ENCODE measurements at places on chromosomes 7 and 10.

GRCh38 chr7:22202141-22202540, 154.8 kb downstream of the RAPGEF5 start:
- DNase-seq: no peak

DNA sequence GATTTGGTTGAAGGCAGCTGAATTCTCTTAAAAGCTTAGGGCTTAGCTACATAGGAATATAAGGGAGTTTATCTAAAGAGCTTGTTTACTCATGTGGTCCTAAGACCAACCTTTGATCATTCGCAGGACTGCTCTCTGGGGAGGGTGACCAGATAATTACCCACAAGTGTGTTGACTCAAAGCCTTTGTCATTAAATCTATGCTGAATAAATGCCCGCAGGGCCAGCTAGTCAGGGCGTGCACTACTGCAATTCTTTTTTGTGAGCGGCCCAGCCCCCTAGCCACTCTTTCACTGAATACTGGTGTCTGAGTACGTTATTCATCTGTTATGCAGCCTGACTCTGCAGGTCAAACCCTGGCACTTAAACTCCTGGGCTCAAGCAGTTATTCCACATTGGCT, 69.6 kb downstream of the AKAP9 start:
- DNase-seq: no peak

GRCh38 chr7:131747658-131748232, 191.3 kb upstream of the PODXL start:
- DNase-seq: no peak

DNA sequence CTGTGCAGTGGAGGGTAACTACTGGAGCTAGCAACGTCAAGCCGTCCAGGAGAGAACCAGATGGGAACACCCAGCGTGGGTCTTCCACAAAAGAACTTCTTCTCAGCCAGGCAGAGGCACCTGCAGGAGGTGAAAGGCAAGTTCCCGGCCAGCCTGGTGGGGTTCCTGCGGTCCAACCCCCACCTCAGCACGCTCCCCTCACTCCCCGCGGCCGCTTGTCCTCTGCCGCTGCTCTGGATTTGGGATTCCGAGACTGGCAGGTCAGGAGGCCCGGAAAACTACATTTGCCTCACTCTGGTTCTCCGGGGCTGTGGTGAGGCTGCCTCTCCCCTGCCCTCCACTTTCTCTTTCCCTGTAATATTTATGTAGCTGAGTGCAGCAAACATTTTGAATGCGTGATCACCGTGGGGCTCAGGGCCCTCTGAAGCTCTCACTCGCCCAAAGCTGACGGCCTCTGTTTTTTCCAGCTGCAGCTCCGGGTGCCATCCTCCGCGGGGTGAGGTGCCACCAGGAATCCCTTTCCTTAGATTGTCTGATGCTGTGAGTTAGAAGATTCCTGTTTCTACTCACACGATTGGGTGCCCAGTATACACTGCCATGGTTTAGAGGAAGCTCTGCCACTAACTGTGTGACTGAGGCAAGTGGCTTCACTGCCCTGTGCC, 366.9 kb downstream of the DNAJB6 start:
- DNase-seq: no peak

DNA sequence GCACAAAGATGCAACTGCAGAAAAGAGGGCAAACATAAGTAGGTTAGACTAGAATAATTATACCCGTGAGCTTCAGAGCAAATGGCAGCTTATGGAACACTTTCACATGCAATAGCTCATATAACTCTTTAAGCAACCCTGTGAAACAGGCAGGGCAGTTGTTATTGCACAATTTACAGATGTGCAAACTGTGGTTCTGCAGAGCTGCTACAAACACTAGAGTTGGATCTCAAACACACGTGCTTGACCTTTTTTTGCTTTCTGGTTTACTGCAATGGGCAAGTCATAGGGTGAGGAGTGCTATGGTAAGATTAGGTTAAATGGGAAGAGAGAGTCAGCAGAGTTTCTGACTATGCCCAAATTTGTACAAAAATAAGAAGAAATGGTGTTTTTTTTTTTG, 610.8 kb downstream of the GATA3 start:
- DNase-seq: no peak

Measured in C1 segment of cervical spinal cord (tissue), 14 donors.